ENCODE measurements at places on chromosomes 13 and 19. TPM values are rescaled to one million over a fixed set of nuclear protein-coding genes. Genes with fewer than 3 reads are reported as not detected.
A peak's percentile ranks its signal among the peaks of the same experiment; 100 is the strongest.

DNA sequence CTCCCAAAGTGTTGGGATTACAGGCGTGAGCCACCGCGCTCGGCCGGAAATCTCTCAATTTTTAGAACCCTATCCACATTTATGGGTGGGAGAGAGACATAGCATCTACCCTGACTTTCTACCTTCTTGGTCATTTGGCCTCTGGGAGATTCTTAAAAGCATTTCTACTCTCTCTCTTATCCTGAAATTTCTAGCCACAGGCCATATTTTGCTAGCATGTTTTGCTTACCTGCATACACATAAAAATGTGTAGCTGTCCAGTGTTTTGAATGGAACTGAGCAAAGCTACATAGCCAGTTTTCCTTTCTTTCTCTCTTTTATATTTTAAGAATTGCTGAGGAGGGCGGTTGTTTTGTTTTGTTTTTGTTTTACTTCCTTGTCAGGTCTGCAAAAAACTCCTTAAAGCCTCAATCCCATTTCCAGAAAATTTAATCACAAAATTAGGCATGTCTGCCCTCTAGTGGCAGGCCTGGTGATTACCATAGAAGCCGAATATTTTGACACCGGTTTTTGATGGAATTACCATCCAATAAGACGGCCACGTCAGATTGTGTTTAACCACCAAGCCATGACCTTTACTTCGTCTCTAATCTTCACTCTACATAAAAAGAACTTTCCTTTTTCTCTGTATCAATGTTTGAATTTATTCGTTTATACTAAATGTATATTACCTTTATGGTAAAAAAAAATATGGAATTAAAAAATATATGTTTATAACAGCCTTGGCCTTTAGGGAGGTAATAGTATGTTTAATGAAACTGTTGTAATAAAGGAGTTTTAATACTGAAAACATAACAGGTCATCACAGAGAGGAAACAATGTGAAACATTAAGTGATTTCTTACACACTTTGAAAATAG lies 34.4 kb upstream of the OXGR1 start:
- peak; percentile 76 for DNase-seq

The DACT3 gene
- polyA plus RNA-seq, result 16.6 TPM

- DNase-seq, result peak; percentile 21
Measured at GRCh38 chr13:27171244-27171826, at the start of gene USP12. Gene USP12 (minus strand): TSS chr13:27171811. CDS start chr13:27171639, 172 bp downstream.

DNA sequence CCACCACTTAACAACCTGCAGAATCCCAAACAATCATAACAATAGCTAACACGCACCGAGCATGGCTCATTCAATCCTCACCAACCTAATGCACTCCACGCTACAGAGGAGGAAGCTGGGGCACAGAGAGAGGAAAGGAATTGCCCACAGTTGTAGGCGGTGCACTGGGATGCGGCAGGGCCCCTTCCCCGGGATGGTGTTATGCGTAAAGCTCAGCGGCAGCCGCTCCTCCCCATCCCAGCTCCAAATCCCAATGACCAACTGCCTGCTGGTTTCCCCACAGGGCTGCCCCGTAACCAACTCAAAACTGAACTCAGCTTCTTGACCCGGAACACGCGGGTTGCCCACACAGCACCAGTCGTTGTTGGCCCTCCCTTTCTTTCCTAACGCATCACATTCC lies 42.2 kb downstream of the SERP2 start:
- no peak for DNase-seq

- DNase-seq, result no peak
Measured at GRCh38 chr13:90121784-90122183, 1225.7 kb upstream of the MIR17HG start.

- DNase-seq, result no peak
Measured at GRCh38 chr13:27079421-27079958, 92.1 kb downstream of the USP12 start.

DNA sequence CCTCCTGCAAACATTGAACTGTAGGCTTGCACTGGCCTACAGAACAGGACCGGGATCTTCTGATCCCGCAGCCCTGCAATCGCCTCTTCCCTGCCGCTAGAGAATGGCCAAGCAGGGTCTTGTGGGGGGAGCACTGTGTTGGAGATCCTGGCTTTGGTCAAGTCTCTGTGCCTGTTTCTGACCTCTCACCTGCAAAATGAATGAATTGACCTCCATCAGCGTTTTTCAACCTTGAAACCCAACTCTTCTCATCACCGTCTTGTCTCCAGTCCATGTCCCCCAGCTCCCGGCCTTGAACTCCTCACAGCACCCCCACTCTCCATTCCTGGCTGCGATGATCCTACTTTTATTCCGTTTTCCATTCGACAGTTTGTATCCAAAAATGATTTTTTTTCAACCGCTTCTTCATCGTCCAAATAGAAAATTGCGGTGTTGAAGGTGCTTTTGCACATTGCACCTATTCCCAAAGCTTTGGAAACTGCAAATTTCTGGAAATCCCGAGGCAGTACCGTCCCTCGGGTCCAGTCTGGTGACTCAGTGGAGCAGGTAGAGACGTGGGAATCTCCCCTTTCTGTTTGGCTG lies 2.0 kb downstream of the MYO9B start:
- no peak for DNase-seq

GRCh38 chr19:4319067-4319718 lies 14.8 kb downstream of the FSD1 start:
- DNase-seq, result no peak

GRCh38 chr19:23101241-23101640 lies 15.6 kb upstream of the ZNF730 start:
- no peak for DNase-seq

The AMER2 gene
- polyA plus RNA-seq, result 0.34 TPM

The CPB2 gene
- not detected for polyA plus RNA-seq

All from muscle of arm (tissue), 14 donors.